ENCODE measurements at places on chromosomes 3 and 15.
A peak's percentile ranks its signal among the peaks of the same experiment; 100 is the strongest.

GRCh38 chr3:38031022-38031994 is 1.9 kb upstream of the PLCD1 start:
- DNase-seq = peak; percentile 63

GRCh38 chr3:126765187-126766069 is 61.4 kb downstream of the CHCHD6 start:
- no peak for DNase-seq

DNA sequence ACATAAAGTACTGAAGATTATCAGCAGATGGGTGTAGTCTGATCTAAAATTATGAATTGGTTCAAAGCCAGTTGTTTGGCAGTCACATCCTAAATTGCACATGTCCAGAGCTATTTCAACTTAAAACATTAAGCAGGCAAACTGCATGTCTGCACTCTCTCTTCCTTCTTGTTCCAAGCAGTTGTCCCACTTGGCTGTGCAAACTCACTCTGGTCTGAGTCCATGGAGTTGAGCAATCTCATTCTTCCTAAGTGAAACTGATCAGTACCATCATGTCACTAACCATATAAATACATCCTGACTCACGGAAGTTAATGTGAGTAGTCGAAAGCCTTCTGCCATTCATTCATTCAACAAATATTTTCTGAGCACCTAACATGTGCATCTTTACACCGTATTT is 353.0 kb downstream of the ROBO1 start:
- DNase-seq = no peak

GRCh38 chr3:63830526-63830925 is 11.4 kb downstream of the C3orf49 start:
- DNase-seq = no peak

DNA sequence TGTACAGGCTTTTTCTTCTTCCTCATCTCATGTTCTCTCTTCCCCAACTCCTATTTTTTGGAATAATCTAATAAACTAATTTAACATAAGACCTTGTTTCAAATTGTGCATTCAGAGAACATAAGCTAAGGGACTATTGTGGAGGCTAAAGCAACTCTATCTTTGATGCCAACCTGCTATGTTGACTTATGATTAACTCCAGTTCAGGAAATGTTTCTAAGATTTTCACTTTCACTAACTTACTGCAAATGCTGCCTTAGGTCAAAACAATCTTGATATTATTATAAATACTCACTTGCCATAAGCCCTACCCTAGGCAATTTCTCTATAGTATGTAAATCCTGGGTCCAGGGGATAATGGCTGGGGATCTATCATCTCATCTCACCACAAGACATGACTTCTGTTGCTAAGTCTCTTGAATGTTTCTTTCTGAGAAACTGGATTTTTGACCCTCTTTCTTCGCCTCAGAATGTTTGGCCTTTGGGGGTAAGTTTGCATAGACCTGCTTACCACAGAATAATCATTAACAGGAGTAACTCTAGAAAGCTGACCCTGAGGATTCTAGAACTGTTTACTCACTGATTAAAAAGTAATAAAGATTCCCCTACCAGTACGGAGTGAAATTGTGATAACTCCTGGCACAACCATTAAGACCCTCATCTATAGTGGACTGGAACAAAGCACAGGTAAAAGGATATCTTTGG is 768.1 kb downstream of the GBE1 start:
- no peak for DNase-seq

GRCh38 chr3:39136533-39137434 is 16.6 kb downstream of the CSRNP1 start:
- DNase-seq = peak; percentile 51

DNA sequence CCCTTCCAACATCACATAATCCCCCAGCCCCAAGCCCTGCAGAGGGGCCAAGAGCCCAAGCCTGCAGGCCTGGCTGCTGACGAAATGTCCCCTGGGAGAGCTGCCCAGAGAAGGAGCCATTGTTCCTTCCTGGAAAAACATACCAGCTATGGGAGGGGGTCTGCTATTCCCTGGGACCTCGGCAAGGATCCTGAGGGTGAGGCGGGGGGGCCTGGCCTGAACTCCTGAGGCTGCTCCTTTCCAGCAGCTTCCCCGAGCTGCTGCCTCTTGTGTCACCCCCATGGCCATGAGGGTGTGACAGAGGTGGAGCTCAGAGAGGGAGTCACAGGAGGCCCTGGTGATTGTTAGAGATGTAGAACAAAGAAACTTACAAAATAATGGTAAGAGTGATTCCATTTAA is 12.9 kb downstream of the LOXL1 start:
- no peak for DNase-seq

GRCh38 chr3:33898901-33899300 is 100.5 kb downstream of the PDCD6IP start:
- no peak for DNase-seq

DNA sequence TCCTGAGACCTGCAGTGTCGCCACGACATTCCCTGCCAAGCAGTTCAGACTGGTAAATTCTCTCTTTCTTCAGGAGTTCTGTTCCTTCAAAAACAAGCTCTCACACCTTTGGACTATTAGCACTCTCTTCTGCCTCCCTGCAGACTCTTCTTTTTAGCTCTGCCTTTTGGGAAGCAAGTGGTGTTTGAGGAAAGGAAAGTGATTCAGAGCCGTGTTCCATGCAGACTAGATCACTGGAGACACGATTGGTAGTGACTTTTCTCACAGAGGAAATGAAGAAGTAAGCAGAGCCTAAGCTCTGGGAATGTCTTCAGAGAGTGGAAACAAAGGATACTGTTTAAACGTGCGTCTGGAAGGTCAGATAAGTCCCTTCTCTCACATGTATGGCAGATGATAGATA is 270.6 kb upstream of the TPRG1 start:
- DNase-seq = no peak

DNA sequence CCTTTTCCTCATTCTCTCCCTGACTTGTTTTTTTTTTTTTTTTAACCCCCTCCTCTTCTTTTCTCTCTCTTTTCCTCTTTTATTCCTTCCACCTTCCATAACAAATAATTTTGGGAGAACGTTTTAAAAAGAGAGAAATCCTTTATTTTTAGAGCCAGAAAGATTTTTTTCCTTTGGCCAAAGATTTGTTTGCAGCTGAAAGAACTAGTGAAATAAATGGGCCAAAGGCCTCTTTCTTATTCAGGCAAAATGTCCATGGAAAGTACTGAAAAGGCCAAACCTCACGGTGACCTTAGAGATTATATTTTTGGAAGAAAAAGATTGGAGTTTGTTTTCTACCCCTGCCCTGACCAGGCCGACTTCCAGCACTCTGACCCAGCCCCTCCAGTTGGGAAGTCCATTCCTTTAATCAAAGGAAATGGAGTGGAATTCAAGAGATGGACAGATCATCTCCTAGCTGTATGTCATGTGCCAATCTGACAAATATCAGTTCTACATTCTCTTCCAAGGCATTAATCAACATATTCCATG is 214.3 kb upstream of the ADAMTS9 start:
- no peak for DNase-seq

DNA sequence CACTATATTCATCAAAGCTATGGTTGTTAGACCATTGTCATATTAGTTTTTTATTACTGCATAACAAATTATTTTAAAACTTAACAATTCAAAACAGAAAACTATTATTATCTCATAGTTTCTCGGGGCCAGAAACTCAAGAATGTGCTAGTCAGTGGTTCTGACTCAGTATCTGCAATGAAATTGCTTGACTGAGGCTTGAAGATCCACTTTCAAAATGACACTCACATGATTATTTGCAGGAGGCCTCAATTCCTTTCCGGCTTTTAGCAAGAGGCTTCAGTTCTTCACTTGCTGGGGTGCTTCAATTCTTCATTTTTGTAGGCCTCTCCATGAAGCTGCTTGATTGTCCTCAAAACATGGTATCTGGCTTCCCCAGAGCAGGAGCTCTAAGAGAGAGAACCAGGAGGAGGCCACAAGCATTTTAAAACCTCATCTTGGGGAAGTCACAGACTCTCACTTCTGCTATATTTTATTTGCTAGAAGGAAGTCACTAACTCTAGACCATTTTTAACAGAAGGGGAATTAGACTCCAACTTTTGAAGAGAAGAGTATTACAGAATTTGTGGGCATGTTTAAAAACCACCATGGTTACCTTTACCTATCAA is 383.7 kb downstream of the MFSD1 start:
- no peak for DNase-seq

DNA sequence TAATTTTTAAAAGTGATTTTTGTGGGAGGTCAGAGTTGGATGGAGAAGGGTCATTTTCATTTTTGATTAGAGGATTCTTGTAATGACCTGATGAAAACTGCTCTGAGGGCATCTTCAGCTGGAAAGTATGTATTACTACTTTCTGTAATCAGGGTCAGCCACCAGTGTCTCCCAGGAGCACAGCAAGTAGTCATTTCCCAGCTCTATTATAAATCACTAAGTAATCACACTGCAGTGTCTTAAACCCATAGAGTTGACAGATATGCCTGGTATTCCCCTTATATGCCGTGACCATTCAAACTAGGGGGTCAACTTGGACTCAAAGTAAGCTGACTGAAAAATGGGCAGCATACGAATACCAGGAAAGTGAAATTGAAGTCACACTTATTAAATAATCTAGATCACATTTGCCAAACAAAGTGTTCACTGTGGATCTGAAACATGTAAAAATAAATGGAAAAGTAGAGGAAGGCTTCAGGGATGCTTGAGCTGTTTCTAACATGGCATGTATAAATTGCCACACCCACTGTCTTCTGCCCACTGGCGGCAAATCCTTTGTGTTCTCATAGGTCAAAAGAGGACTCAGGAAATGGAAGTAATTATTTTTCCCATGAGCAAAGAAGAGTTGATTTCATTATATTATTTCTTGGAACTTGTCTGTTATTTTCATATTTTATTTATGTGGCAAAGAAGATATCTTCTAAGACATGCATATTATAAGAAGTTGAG is 105.7 kb downstream of the MBNL1 start:
- DNase-seq = no peak

DNA sequence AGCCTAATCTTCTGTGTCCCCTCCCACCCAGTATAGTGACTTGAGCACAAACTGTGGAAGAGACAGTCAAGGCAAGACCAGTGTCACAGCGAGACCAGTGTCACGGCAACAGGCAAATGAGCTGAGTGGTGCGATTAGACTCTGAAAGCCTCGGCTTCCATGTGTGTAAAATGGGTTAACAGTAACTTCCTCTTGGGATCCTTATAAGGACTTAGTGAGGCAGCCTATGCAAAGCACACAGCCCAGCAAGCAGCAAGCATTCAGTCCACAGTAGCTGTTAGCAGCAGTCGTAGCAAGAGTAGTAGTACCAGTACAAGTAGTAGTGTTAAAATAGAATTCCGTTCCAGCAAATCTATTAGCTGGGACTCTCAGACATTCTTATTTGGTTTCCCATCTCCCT is 334.1 kb downstream of the GABRB3 start:
- DNase-seq = no peak

GRCh38 chr3:71067977-71068654 is 515.4 kb downstream of the FOXP1 start:
- no peak for DNase-seq

DNA sequence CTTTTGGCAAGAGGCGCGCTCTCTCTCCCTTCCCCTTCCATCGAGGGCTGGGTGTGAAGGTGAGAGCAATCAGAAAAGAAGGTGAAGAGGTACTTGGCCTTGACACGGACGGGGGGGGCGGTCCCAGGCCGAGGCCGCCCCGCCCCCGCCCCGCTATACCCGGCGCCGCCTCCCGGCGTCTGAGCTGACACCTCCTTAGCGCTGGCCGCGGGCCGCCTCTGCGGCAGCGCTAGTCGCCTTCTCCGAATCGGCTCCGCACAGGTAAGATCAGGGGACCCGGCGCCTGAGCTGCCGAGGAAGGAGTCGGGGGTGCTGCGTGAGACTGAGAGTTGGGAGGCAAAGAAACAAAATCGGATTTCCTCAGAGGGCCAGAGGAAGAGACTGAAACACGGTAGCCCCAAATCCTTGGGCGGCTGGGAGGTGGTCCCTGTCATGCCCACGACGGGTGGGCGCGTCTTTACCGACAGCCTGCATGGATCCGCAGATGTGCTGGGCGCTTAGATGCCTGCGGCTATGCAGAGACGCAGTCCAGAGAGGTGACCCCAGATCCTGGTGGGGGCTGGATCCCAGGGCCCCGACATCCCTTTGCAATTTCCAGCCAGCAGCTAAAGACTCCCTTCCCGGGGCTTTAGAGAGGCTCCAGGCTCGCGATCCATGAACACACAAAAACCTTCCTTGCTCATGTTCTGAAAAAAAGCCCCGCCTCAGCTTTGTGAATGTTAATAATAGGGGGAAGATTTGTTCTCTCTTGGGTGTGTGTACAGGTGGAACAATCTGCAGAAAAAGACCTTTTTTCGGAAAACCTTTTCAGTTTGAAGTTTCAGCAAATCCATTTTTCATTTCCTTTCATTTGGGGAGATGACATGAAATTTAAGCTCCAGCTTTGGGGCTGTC is at the start of gene ENTPD3:
Gene ENTPD3 (plus strand): TSS at position 184 of the 894 bp plus-strand sequence. CDS start 874 bp downstream, outside the sequence.
- peak; percentile 46 for DNase-seq

DNA sequence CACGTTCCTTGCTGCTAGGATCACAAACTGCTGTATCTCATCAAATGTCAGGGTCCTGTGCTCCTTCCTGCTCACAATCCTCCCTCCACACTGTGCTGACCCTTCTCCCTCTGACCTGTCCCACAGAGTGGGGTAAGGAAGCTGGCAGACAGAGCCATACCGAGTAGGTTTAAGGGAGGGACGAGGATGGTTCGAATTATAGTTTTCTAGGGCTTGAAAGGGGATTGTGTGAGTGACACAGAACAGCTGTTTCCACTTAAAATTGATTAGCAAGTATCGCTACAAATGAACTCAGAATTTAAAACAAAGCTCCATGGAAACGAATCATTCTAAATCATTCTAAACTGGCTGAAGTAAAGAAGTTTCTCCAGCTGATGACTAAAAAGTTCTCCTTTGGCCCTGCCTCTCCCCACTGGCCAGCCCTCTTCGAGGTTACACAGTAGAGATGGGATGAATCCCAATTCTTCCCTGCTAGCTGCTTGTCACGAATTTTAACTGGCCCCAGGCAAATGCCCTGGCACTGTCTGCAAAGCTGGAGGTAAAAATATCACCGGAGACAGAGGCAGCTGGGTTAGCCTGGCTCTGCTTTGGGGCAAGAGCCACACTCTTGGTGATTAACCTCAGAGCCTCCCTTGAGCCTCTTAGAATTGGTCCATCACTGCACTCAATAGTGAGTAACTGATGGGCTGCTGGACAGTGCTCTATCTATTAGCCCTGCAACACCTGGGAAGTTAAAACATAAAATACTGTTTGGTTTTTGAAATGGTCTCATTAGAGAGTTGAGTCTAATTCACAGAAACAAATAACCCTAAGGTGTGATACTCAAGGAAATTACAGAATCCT is 194.9 kb downstream of the CHST2 start:
- DNase-seq = no peak

GRCh38 chr15:83871808-83872559 is 218.1 kb downstream of the ADAMTSL3 start:
- DNase-seq = no peak

GRCh38 chr3:99119385-99119784 is 217.9 kb upstream of the DCBLD2 start:
- DNase-seq = no peak

DNA sequence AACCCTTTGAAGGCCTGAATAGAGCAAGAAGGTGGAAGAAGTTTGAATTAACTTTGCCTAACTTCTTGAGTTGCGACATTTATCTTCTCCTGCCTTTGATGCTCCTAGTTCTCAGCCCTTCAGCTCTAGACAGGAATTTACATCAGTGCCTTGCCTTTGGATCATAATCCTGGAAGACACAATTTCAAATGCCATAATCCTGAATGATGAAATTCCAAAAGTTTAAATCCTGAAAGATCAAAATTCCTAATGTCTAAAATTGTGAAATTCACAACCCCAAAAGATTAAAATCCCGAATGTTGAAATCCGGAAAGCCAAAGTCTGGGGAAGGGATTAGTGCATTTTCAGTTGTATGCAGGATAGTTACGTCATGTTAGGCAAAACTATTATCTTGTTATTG is 166.6 kb upstream of the PDZRN3 start:
- no peak for DNase-seq

All from activated T-cell treated with anti-CD3 and anti-CD28 coated beads, Interleukin-2, amount 50 U/mL, for 1 hour (primary cell).